Activated CD4-positive, alpha-beta T cell treated with anti-CD3 and anti-CD28 coated beads, Interleukin-2, amount 10 ng/mL, durations not matched to agents 7 days and 5 days (primary cell): ENCODE measurements at places on chromosomes 4 and X.

GRCh38 chr4:162793571-162793970 lies 373.1 kb downstream of the NAF1 start:
- DNase-seq: no peak

GRCh38 chrX:17580539-17581152 lies 156.6 kb upstream of the SCML1 start:
- no peak for DNase-seq

DNA sequence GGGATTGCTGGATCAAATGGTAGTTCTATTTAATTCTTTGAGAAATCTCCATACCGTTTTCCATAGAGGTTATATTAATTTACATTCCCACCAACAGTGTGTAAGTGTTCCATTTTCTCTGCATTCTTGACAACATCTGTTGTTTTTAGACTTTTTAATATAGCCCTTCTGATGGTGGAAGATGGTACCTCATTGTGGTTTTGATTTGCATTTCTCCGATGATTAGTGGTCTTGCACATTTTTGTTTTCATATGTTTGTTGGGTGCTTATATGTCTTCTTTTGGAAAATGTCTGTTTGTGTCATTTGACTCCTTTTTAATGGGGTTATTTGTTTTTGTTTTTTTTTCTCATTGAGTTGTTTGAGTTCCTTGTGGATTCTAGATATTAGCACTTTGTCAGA lies 75.3 kb upstream of the PUDP start:
- no peak for DNase-seq

DNA sequence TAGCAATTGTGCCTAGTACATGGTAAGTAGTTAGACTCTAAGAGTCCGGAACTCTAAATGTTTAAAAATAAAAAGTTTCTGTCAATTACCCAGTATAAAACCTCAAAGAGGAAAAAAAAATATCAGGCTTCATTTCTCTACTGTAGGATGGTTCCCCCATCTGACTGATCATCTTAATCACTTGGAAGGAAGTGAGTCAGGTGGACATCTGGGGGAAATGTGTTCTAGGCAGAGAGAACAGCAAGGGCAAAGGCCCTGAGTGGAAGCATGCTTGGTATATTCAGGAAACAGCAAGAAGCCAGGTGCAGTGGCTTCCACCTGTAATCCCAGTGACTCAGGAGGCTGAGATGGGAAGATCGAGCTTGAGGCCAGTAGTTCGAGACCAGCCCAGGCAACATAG lies 2.9 kb upstream of the EIF1AX start:
- DNase-seq: no peak

DNA sequence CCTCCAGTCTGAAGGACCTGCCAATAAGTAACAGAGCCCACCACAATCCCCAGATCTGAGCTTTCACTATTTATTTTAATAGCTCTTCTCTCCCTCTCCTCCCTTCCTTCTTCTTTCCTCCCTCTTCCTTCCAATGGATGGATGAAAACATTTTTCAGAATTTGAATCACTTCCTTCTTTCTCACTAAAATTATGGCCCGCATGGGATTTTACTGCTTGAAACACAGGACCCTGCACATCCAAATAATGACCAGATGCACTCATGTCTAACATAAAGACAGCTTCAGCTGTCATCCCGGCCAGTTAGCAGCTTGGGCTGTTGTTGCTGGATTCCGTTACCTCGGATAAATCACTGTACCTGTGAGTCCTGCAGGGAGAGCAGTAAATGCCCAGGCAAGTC lies 5.4 kb upstream of the PHEX start:
- no peak for DNase-seq

DNA sequence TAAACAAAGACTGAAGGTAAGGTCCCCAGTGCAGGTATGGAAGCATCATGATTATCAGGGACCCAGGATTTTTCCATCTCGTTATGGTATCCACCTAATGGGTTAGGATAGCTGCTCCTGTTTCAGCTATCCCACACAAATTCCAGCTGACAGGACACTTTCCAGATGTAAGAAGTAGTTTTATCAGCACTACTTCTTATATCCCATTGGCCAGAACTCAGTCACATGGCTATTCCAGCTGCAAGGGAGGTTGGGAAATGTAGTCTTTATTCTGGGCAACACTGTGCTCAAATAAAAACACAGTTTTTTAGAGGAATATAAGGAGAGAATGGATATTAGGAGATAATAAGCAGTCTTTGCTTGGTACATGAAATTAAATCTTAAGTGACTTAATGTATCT lies 96.7 kb downstream of the SRPX start:
- DNase-seq: no peak

DNA sequence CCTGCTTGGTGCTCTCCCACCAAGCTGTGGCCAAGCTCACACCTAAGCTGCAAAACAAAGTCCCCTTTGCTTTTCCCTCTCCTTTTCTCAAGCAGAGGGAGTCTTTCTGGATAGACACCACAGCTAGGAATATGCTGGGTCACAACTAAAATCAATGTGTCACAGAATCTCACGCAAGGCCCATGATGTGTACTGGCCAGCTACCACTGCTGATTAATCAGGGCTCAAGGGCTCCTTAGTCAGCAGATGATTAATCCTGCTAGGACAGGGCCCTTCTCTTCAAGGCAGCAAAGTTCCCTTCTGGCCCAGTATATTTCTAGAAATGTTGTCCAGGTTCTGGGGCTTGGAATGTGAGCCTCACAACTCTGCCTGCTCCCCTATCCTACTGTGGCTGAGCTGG lies 32.0 kb upstream of the TENT5D start:
- DNase-seq: no peak

- DNase-seq: no peak
Measured at GRCh38 chr4:52780617-52781354, 29.6 kb upstream of the ERVMER34-1 start.
